COR-L47 (cell line): ENCODE measurements at places on chromosomes 11 and 22.

- DNase-seq = no peak
Measured at GRCh38 chr11:100791103-100791502, 104.0 kb downstream of the ARHGAP42 start.

- DNase-seq = no peak
Measured at GRCh38 chr11:77039491-77040400, 5.5 kb downstream of the B3GNT6 start.

- no peak for DNase-seq
Measured at GRCh38 chr11:75376175-75376574, 23.1 kb upstream of the RPS3 start.

- DNase-seq = no peak
Measured at GRCh38 chr22:50581031-50581949, 1.4 kb downstream of the CHKB start.

DNA sequence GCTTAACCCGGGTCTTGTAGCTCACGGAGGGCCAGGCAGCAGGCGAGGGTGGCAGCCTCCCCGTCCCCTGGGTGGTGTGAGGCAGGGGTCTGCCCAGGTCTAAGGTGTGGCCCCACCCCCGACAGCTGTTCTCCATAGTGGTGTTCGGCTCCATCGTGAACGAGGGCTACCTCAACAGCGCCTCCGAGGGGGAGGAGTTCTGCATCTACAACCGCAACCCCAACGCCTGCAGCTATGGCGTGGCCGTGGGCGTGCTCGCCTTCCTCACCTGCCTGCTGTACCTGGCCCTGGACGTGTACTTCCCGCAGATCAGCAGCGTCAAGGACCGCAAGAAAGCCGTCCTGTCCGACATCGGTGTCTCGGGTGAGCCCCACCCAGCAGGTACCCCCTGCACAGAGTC is 24.4 kb downstream of the SYNGR1 start:
- DNase-seq = no peak
